ENCODE measurements at places on chromosomes 5 and 9.

DNA sequence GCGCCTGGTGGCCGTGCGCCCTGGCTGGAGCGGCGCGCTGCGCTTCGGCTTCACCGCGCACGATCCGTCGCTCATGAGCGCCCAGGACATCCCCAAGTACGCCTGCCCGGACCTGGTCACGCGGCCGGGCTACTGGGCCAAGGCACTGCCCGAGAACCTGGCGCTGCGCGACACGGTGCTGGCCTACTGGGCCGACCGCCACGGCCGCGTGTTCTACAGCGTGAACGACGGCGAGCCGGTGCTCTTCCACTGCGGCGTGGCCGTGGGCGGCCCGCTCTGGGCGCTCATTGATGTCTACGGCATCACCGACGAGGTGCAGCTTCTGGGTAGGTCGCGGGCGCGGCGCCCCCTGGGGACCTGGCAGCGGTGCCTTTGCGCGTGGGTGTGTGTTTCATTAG, 28.9 kb downstream of the NEURL1B start:
- DNase-seq = no peak

DNA sequence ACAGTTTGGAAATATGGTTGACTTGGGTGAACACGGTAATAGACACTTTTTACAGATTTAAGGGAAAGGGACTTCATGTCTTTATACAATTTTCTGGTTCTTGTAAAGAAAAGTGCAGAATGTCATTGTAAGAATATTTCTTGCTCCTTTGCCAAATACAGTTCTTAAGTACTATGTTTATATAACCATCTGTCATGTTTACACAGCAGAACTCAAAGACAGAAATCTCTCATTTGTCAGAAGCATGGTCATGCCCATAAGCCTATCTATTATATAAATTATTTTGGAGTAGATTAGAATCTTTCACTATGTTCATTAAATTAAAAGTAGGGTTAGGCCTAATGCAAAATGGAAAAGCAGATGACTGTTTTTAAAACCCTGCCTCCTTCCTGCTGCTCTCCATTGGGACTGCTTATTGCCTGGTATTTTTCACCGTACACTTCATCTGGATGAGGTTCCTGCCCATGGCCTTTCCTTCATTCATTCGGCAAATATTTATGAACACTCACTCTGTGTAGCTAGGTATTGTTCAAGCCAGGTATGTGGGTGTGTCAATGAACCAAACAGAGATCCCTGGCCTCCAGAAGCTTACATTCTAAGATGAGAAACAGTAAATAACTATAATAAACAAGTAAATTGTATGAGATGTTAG, 558.1 kb downstream of the NR2F1-AS1 start:
- DNase-seq = no peak

GRCh38 chr5:42953041-42953440, 87.1 kb downstream of the ANXA2R start:
- no peak for DNase-seq

DNA sequence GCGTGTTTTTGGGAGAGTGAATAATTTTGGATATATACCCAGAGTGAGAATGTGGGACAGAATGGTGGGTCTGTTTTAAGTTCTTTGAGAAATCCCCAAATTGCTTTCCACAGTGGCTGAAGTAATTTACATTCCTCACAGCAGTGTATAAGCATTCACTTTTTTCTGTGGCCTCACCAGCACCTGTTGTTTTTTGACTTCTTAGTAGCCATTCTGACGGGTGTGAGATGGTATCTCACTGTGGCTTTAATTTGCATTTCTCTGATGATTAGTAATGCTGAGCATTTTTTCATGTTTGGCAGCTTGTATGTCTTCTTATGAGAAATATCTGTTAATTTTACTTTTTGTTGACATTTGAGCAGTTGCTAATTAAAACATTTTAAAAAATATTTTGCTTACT, 9.4 kb upstream of the SPATA31D1 start:
- no peak for DNase-seq

GRCh38 chr5:52491818-52492217, 295.9 kb upstream of the ITGA1 start:
- no peak for DNase-seq

DNA sequence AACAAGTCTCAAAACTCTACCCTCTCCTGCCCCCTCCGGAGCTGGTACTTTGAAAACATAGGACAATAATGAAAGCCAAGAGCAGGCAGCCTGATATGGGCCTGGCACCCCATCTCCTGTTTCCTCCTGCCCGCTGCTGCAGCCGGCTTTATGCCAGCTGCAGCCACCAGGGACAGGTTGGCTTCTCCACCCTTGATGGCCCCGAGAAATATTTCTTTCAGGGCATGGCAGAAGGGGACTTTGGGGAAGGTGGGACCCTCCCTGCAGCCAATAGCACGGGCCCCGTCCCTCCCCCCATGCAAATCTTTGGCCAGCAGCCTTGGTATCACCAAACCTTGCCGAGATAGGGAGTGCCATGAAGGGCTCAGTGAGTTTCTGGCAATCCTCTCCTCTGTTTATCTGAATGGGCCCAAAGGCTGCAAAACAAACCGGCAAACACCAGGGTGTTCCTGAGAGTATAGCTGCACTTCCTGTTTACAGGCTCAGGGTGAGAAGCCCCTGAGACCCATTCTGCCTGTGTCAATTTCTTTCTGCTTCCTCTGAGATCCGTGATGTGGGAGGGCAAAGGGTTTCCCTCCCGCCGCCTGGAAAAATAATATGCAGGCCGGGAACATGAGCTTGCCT, 73.4 kb upstream of the BOD1 start:
- no peak for DNase-seq

DNA sequence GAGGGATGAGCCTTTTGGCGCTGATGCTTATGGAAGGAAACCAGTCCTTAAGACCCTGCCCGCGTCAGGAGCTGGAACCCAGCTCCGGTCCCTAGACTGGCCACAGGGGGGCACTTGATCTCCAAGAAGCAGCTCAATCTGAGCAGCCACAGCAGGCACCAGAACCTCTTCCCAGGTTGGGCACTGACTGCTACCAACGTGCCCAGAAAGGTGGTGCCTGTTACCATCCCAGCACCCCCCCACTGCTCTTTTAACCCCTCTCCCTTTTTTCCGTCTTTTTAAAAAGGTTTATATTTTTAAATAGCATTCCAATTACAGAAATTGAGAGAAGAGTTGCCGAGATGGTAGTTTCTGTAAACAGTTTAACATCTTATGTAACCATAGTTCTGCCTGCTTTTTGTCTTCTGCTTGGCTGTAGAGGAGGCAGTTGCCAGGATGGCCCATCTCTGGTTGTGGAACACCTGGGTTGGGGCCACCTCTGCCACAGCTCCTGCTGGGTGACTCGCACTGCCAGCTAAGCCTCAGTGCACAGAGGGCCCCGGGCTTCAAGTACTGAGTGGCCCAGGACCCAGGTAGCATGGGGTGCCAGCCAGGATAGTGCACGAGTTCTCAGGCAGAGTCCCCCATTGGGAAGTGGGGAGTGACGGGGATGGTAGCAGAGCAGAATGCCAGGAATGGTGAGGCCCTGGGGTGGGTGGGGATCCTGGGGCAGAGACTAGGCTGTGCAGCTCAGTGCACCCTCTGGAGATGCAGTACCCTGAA, 62.8 kb downstream of the PFDN1 start:
- no peak for DNase-seq

DNA sequence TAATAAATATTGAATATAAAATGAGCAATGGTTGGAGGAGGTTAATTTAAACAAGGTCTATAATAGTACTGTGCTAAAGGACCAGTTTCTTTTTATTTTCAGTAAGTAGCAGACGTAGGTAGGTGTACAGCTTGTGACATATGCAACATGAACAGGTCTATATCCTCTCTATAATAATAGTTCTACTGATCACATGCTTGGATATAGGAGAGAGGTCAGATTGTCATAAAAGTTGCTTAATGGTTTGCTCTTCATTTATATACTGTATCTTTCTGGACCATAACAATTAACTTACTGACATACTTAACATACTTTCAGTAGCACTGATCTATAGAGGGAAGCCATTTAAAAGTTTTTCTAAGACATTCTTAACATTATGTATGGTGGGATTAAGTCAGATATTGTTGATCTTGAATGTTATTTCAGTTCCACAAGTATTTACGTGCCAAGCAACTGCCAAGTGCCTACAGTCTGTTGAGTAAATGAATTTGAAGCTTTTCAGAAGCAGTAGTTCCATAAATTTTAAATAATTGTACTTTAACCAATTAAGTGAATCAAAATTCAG, 68.0 kb downstream of the DENND4C start:
- DNase-seq = no peak

- no peak for DNase-seq
Observed at GRCh38 chr5:177507596-177508220, 1.9 kb downstream of the DOK3 start.

DNA sequence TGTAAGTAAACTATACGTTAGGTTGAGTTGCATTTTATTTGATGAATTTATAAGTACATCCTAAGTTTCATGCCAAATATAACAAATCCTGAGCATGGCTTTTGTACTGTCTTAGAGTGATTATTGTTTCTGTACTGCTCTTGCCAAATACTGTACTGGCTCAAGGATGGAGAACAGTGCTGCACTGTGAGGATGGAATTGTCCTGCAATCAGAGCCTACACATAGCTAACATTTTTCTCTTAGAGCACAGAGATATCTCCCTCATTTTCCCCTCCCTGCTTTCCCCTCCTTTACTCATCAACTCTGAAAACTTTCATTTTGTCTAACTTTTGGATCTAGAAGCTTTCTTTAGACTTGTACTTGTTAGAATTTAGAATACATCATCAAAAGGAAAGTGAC, 28.3 kb downstream of the LRRC70 start:
- DNase-seq = no peak

DNA sequence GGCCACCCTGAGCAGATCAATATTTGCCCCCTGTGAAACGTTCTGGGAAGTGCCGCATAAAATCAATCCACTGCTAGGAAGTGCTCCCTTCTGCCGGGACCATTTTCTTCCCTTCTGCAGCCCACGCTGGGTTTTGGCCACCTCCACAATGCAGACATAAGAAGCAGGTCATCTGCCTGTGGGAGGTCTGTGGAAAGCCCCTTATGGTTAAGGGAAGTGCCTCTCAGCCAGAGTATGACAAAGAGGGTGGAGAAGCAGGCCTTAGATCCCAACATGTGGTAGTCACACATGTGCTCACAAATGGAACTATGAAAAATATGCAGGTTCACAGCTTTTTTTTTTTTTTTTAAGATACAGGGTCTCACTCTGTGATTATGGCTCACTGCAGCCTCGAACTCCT, 82.8 kb downstream of the SLC1A3 start:
- DNase-seq = no peak

DNA sequence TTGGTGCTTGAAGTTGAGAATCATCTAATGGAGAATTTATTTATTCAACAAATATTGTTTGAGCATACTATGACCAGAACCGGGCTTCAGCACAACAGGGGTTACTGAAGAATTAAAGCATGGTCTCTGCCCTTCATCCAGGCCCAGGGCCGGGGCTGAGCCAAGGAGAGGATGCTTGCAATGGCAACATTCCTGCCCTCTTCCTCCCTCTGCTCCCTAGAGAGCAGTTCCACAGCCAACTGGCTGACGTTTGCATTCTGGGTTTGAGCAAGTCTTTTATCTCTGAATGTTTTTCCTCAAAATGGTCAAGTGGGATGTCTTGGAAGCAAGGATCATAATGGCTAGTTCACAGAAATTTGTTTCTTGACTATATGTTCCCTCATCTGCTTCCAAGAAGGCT, 80.7 kb downstream of the GLDC start:
- no peak for DNase-seq

GRCh38 chr9:114107286-114108001, 8.4 kb upstream of the KIF12 start:
- no peak for DNase-seq

DNA sequence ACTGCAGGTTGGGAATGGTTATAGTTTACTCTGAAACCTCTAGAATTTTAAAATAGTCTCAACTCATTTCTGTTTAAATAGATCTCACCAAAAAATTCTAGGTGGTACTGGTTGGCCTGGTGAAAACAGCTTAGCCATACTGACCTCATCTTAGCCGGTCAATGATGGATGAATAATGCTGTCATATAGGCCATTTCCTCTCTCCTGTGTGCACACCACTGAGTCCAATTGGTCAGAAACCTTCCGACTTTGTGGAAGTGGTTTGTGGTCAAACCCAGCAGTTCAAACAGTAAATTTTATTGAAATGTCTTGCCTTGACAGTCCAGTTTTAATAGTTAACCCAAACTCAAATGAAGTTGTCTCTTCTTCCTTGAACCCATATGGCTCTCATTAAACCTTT, 98.6 kb downstream of the GIN1 start:
- peak; percentile 21 for DNase-seq

DNA sequence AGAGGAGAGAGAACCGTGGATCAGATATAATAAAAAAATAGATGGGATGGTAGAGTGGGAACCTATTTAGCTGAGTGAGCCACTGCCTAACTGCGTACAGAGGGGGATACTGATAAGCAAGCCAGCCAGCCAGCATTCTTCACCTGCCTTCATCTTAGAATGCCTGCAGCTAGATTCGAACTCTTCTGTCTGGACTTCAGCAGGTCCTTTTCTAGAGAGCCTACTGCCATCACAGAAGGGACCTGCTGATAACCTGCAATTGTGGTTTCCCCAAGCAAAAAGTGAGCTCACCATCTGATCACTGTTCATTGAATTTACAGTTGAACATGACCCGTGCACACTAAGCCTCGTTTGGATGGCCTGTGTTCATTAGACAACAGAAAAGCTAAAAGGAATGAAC, 109.4 kb downstream of the CDC42SE2 start:
- no peak for DNase-seq

- DNase-seq = peak; percentile 79
Observed at GRCh38 chr5:169980418-169981053, at the start of gene INSYN2B. TSS of gene INSYN2B (minus strand) at chr5:169980495. CDS start at chr5:169883898, 96,597 bp downstream.

GRCh38 chr5:93585767-93586385, 2.9 kb downstream of the NR2F1 start:
- DNase-seq = no peak

DNA sequence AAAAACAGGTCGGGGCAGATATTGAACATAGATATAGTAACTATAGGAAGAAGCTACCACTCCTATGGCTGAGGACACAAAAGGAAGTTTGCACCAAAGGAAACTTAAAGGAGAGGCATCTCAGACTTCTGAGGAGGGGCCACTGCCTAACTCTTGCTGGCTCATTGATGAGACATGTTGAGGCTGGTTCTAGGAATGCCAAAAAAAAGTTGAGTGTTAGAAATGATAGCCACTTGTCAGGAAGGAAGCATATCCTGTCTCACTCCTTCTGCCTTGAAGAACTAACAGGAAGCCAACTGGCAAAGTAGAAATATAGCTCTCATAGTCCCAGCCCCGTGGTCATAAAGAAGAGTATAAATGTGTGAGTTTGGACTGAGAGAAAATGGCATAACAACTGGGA, 23.3 kb upstream of the STOM start:
- DNase-seq = no peak

- no peak for DNase-seq
Observed at GRCh38 chr9:91073811-91074771, 272.5 kb downstream of the SYK start.

- no peak for DNase-seq
Observed at GRCh38 chr9:70076678-70077077, 33.0 kb downstream of the MAMDC2 start.

All from fibroblast of skin of left quadriceps (primary cell).